ENCODE measurements at places on chromosomes 4 and X. TPM values are rescaled to one million over a fixed set of nuclear protein-coding genes. Genes with fewer than 3 reads are reported as not detected.

DNA sequence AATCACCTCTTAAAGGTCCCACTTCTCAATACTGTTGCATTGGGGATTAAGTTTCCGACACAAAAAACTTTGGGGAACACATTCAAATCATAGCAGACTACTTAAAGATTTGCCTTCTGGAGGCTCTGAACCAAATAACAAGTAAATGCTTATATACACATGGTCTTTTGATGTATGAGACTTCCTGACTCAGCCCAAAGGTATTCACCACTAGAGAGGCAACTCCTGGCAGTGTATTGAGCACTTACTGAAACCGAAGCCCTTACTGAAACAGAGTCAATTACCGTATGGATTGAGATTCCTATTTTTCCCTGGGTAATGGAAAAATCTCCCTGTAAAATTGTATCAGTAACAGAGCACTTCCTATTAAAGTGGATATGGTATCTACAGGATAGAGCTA lies 45.4 kb downstream of the ZCCHC13 start:
- no peak for DNase-seq

DNA sequence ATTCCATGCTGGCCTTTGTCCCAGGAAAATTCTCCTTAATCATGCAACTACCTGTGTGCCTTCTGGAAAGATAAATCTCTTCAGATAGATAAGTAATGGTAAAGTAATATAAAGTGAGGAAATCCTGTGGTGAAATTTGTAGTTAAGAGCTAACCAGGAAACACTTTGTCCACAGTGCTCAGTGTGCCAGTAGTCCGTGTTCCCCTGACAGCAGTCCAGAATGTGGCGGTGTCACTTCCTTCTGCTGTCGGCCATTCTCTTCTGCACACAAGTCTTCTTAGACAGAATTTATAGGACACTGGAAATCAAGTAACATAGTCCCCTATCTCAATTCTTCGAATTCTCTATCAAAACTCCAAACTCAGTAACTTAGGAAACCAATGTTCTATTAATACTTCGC lies 5.7 kb upstream of the CXXC4 start:
- no peak for DNase-seq

DNA sequence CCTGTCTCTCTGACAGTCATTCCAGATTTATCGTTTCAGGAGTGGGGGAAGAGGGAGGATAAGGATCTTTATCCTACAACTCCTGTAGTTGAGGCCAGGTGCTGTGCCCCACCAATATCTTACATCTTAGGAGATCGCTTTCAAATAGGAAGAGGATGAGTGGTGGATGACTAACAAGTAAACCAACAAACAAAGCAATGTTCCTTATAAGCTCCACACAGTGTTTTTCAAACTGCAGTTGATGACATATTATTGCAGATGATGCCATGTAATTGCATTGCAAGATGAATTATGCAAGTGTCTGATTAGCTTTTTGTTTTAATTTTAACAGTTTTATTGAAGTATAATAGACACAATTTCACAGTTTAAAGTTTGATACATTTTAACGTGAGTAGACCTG lies 35.8 kb upstream of the TMEM164 start:
- DNase-seq, result no peak

GRCh38 chr4:186807808-186808629 lies 84.4 kb upstream of the FAT1 start:
- no peak for DNase-seq

- no peak for DNase-seq
Observed at GRCh38 chr4:143196323-143196722, 11.6 kb downstream of the USP38 start.

DNA sequence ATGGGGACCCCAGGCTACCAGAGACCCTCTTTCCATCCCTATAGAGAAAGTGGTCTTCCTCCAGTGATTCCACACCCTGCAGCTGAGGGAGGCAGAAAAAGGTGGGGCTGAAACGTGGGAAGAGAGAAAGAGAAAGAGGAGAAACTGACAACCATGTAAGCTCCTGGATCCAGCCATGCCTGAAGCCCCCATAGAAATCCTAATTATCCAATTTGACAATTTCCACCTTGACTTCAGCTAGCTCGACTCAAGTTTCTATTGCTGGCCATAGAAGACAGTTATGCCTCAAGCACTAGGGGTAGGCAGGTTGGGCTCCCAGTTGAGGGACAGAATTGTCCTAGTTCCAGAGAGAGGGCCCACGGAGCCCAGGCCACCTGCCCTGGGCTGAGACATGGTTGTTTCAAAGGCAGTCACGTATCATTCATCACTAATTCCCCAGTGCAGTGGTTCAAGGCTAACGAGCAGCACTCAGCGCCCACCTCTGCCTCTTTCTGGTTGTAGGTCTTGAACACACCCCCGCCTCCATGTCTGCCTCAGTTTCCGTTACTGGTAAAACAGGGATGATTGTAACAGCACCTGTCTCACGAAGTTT lies 39.8 kb upstream of the ASMTL start:
- DNase-seq, result no peak

Gene JCHAIN
- 12.0 TPM for total RNA-seq
